Esophagus squamous epithelium (tissue), 5 donors: ENCODE measurements at places on chromosomes 4 and X.

GRCh38 chr4:123606946-123607542 lies 210.4 kb downstream of the SPRY1 start:
- DNase-seq = no peak

DNA sequence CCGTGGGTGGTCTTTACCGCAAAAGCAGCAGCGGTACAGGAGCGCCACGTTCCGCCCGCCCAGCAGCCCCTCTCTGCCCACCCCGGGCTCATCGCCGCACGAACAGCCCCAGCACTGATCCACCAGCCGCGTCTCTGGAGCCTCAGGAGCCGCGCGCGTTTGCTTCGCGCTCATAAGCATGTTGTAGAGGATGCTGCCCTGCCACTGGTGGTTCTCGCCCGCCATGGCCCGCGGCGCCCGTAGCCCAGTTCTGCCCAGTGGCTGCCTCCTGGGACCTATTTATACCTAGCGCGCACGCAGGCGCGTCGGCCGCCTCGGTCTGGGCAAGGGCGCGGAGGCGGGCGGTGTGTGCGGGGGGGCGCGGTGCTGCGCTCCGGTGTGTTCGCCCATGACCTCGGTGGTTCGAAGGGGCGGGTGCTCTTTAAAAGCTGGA lies at the start of gene NR0B1:
Gene NR0B1 (minus strand): TSS at position 252 of the 433 bp plus-strand sequence. CDS start 27 bp downstream, at position 225.
- DNase-seq = no peak

DNA sequence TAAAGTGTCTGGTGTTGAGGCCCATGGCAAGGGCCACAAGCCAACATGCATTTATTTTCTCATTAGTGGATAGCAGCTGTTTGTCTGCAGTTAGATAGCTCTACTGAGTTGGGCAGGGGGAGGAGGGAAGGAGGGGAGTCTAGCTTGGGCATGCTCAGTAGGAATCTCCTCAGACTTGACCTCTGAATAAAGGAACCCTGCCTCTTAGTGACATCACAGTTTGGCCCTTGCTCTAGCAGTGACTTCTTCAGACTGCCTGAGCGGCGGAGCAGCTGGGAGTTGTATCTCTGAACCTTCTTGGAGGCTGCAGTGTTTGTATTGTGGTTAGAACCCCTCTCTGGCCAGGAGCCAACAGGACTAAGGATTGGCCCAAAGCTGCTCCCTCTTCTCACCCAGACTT lies 57.4 kb downstream of the BCORL1 start:
- no peak for DNase-seq

GRCh38 chr4:33532821-33533220 lies 2711.5 kb downstream of the ARAP2 start:
- DNase-seq = no peak

DNA sequence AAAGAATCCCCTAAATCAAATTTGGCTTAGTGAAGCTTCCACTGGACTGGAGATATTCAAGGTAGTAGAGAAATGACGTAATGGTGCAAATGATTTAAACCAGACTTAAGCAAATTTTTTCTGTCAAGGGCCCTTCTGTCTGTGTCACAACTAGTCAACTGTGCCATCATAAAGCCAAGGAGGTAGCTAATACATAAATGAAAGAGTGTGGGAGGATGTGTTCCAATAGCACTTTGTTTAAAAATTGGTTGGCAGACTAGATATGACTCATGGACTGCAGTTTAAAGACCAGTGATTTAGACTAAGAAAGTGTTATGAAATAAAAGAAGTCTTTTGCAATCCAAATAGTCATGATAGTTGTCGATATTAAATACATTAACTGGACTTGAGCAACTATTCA lies 24.3 kb upstream of the TEX13C start:
- DNase-seq = no peak

DNA sequence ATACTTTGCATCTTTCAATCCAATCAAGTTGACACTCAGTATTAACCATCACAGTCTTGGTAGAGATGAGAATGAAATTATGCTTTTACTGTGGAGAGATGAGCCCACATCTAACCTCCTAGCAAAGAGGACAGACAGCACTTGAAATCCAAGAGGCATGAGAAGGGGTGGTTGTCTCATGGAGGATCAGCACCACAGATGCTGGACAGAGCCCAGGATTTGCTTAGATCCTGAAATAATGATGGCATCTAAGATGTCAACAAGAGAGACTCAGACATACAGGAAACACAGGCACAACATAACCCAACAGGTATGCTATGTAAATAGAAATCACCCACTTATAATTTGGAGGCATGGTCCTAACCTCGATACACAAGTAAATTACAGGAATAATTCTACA lies 74.3 kb upstream of the VCX2 start:
- no peak for DNase-seq

- DNase-seq = no peak
Observed at GRCh38 chr4:122082661-122083060, 69.5 kb upstream of the BLTP1 start.

- no peak for DNase-seq
Observed at GRCh38 chr4:732911-733630, 27.4 kb downstream of the PCGF3 start.

GRCh38 chr4:149765630-149766029 lies 50.0 kb downstream of the IQCM start:
- DNase-seq = no peak

DNA sequence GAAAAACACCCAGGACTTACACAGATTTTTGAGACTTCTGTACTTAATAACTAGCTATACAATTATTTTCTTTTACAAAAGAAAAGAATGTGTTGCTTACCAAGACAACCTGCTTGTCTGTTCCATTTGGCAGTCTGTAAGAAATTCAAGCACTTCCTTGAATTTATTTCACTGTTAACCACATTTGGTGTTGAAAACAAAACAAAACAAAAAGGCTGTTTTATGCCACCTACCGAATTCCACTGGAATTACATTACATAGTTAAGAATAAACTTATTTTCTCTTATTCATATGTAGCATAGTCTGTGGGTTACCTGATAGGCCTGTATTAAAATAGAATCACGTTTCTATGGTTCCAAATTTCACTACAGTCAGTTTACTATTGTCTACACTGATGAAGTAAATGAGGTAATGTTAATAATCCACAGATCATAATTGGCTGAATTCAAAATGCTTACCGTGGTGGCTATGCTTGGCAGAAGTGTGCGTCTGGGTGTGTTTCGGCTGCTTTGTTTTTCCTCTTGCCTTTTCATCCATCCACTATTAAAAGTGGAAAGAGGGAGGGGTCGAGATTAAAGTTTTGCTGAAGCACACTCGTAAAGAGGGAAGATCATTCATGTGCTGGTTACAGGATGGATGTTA lies at the start of gene TLR1:
Gene TLR1 (minus strand): TSS at position 138 of the 642 bp plus-strand sequence. CDS start 5,960 bp downstream, outside the sequence.
- no peak for DNase-seq

DNA sequence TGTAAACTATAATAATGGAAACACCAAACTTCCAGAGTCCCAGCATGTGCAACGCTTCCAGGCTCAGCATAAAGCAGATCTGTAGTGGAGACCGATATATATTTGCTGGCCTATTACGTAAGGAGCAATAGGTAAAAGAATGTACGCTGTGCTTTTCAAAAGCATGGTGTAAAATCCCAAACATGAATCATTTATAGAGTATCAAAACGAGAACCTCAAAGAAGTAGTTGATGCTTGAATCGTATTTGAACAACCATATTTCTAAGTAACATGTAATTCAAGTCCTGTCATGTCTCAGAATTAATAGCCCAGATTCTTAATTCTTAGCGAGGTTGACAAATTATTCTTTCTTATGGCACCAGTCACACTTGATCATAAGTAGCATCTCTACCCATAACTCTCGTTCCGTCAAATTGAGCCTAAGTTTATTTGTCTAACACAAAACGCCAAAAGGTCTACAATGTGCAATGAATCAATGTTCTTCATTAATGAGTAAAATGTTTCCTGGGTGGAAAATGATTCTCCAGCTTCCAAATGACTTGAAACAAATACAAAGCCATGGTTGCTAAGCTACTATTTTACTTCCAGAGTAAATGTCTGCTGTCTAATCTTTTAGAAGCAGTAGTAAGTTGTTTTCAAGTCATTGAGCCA lies 811.5 kb upstream of the FRG1 start:
- DNase-seq = no peak

GRCh38 chr4:128847082-128847724 lies 37.7 kb downstream of the JADE1 start:
- no peak for DNase-seq

DNA sequence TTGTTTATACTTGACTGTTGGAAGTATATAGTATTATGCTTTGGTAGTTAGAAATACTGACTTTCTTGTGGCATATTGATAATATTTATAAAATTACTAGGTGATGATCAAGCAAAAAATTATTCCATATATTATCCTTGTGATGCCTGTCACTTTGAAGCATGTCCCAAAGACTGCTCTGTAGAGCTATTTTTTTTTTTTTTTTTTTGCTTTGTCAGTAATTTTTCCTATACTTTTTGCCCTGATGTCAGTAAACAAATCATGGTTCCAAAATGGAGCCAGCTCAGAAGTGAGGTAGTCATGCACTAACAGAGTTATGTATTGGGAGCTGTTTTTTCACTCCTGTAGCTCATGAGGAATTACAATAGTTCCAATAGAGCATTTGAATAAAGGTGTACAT lies 11.2 kb downstream of the WWC2 start:
- no peak for DNase-seq

- no peak for DNase-seq
Observed at GRCh38 chr4:115972967-115973366, 859.5 kb upstream of the NDST4 start.

DNA sequence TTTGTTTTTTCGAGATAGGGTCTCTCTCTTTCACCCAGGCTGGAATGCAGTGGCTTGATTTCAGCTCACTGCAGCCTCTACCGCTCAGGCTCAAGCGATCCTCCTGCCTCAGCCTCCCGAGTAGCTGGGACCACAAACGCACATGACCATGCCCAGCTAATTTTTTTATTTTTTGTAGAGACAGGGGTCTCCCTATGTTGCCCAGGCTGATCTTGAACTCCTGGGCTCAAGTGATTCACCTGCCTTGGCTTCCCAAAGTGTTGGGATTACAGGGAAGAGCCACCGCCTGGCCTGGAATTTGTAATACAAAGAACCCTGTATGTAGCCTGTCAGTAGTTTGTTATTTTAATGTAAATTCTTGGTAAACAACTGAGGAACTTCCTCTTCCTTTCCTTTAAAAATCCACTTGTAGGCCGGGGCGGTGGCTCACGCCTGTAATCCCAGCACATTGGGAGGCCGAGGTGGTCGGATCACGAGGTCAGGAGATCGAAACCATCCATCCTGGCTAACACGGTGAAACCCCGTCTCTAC lies 119.5 kb downstream of the PHKA2 start:
- no peak for DNase-seq

GRCh38 chrX:15435836-15436619 lies 51.8 kb upstream of the VEGFD start:
- DNase-seq = no peak

- DNase-seq = no peak
Observed at GRCh38 chr4:185839194-185839712, 27.3 kb upstream of the SORBS2 start.

DNA sequence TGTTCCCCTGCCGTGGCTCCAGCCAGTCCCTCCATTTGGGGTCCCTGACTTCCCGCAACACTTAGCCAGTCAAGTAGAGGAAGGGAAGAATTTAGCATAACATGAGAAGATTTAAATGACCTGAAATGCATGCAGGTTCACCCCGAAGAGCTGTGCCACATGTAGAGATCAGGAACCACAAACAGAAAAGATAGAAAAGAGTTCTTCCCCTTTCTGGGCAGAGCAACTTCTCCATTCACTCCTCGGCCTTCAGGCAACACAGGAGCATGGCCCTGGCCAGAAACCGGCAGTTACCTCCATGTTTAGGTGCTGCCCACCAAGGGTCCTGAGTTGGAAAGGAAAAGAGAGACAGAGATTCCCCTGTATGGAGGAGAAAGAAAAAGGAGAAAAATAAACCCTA lies 5.2 kb downstream of the NLRP2B start:
- DNase-seq = no peak

DNA sequence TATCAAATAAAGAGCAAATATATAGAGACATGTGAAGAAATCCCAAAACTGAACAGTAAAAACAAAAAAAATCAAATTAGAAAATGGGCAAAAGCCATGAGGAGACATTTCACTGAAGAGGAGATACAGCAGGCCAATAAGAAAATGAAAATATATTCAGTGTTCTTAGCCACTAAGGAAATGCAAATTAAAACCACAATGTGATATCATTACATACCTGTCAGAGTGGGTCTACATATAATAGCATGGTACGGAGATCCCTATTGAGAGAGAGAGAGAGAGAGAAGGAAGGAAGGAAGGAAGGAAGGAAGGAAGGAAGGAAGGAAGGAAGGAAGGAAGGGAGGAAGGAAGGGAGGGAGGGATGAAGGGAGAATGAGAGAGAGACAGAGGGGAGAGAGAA lies 707.0 kb upstream of the ACTRT1 start:
- no peak for DNase-seq

- DNase-seq = no peak
Observed at GRCh38 chr4:5024673-5025072, 5.4 kb upstream of the CYTL1 start.

DNA sequence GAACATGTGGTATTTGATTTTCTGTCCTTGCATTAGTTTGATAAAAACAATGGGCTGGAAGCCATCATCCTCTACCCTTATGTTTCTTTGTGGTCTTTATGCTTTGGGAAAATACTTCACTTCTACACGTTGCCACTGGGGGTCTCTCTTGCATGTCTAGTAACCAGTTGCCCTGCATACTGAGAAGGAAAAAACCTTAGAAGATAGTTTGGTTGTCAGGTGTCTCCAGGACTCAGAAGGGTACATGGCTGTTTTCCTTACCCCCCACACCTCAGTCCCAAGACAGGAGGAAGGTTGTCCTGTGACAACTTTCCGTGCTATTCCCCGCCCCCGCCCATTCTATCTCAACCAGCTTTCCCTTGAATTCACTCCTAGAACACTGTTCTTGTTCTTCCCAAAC lies 62.1 kb upstream of the LANCL3 start:
- no peak for DNase-seq

DNA sequence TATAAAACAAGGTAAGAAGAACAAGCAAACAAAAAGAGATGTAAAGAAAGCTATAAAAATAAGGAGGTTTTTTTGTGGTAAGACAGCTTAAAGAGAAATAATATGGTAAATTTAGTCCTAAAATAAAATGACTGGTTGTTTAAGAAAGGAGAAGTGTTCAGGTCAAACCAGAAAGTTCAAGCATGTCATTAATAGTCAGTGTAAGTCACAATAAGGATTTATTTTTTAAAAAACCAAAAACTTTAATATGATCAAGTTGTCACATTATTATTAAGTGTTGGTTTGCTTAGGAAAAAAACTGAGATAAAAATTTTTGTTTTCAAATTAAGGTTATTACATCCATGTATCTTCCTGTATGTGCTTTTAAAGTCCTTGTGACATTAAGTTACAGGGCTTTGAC lies 19.1 kb downstream of the ASIC5 start:
- no peak for DNase-seq

GRCh38 chrX:70754169-70754848 lies 154.2 kb downstream of the TEX11 start:
- no peak for DNase-seq

DNA sequence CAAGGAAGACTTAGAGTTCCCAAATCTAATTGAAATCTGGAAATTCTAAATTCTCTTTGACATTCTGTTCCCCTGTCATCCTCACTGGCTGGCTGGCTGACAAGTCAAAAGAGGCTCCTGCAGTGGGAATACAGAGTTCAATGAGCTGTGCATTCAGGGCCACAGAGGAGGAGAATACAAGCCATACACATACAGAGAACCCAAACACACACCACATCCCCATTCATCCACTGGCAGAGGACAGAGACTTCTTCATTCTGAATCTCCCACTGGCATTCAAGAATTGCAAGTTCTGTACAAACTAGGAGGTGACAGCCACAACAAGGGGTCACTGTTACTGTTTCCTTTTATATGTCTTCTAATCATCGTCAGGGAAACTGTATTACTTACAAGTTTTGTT lies 49.7 kb downstream of the SAT1 start:
- DNase-seq = no peak
